Body of pancreas (tissue), 4 donors: ENCODE measurements at places on chromosomes 1 and 21.

GRCh38 chr1:119676571-119677206, 28.6 kb upstream of the ZNF697 start:
- peak; percentile 43 for DNase-seq

GRCh38 chr1:177471244-177471643, 300.5 kb downstream of the BRINP2 start:
- DNase-seq: no peak

DNA sequence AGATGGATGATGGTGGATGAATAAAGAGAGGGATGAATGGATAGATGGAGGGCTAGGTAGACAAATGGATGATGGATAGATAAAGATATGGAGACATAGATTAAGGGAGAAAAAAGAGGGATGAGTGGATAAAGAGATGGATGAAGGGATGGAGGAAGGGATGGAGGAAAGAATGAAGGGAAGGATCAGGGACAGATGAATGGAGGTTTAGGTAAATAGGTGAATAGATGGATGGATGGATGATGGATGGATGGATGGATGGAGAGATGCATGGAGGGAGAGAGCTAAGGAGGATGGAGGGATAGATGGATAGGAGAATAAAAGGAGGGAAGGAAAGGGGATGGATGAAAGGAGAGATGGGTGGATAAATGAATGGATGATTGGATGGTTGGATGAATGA, 28.8 kb downstream of the PLXNA2 start:
- DNase-seq: no peak

DNA sequence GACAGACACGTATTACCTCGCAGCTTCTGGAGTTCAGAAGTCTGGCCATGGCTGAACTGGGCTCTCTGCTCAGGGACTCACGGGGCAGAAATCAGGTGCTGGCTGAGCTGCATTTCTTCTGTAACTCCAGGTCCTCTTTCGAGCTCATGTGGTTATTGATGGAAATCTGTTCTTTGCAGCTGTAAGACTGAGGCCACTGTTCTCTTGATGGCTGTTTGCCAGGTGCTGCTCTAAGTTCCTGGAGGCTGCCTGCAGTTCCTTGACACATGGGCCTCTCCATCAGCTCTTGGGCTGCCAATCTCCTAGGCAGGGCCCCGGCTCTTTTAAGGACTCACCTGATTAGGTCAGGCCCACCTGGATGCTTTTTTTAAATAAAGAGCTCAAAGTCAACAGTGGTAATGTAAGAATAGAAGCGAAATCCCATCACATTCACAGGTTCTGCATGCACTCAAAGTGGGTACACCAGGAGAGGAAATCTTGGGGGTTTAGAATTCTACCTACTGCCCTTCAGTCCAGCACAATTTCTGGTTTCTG, 139.1 kb downstream of the KAZN start:
- no peak for DNase-seq

GRCh38 chr21:15552914-15553494, 176.8 kb upstream of the USP25 start:
- no peak for DNase-seq

GRCh38 chr1:192966073-192966472, 93.1 kb downstream of the UCHL5 start:
- no peak for DNase-seq

- DNase-seq: no peak
These were observed 76.3 kb upstream of the SLC44A3 start for GRCh38 chr1:94743862-94744261.

DNA sequence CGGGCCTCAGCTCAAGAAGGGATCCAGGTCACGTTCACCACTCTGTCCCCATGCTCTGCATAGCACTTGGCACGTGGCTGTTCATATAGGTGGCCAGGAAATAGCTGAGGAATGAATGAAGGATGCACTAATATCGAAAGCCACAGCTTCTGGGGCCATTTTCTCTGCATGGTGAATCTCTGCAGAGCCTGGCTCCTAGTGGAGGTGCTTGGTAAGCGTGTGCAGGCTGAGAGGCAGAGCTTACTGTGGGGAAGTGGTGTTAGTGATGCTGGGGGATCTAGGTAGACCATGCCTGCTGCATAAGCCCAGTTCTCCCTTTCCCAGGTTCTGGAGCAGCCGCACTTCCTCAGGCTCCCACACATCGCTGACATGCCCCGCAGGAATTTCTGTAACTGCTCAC, 8.3 kb downstream of the CSRP1 start:
- DNase-seq: no peak

GRCh38 chr21:45097827-45098387, 23.5 kb downstream of the ADARB1 start:
- DNase-seq: no peak

- no peak for DNase-seq
These were observed 45.0 kb downstream of the ZNF281 start for GRCh38 chr1:200364831-200365230.

GRCh38 chr1:26794391-26794790, 6.6 kb downstream of the PIGV start:
- DNase-seq: no peak

GRCh38 chr1:54989473-54989872, 9.0 kb downstream of the TMEM61 start:
- DNase-seq: peak; percentile 51

DNA sequence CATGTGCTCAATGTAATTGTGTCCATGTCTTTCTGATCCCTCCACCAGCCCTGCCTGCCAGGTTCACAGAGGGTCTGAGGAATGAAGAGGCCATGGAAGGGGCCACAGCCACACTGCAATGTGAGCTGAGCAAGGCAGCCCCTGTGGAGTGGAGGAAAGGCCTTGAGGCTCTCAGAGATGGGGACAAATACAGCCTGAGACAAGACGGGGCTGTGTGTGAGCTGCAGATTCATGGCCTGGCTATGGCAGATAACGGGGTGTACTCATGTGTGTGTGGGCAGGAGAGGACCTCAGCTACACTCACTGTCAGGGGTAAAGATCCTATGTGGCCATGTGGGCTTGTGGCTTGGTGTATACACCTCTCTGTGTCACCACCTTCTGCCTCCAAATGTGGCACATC, 91.4 kb downstream of the OBSCN start:
- DNase-seq: no peak

DNA sequence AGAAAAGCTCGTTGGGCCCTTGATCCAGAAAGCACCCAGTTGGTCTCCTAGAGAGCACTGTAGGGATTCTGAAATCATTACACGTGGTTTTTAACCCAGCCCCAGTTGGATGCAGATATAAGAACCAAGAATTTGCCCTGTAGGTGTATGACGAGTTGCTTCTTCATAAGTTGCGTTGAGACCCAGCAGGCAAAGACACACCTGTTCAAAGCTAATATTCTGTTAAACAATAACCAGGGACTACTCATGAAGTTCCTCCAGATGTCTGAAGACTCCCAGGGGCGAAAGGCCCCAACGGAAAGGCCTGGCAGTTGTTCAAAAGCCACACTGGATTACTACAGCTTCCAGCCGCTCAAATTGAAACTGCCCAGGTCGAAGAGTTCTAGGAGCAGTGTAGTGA, 88.6 kb upstream of the HNRNPU start:
- peak; percentile 40 for DNase-seq

- no peak for DNase-seq
These were observed 554.8 kb upstream of the B3GALT2 start for GRCh38 chr1:193741228-193741627.

- peak; percentile 40 for DNase-seq
These were observed 25.6 kb downstream of the PADI3 start for GRCh38 chr1:17274186-17275170.

- no peak for DNase-seq
These were observed 18.2 kb downstream of the RCAN1 start for GRCh38 chr21:34596561-34597271.

DNA sequence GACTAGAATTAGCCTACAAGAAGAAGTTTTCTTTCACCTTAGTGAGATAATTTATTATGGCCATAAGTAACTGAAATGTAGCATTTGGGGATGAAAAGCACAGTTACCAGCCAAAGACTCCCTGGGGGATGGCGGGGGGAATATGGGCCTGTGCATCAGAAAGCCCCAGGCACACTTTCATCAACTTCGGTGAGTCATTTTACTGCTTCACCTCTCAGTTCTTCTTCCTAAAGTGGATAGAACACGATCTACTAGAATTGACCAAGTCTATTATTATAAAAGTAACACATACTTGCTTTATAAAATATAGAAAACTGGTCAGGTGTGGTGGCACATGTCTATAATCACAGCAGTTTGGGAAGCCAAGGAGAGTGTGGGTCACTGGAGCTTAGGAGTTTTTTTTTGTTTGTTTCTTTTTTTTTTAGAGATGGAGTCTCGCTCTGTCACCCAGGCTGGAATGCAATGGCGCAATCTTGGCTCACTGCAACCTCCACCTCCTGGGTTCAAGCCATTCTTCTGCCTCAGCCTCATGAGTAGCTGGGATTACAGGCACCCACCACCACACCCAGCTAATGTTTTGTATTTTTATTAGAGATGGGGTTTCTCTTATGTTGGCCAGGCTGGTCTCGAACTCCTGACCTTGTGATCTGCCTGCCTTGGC, 141.8 kb downstream of the ZZZ3 start:
- DNase-seq: no peak

- DNase-seq: peak; percentile 67
These were observed 7.4 kb downstream of the IRF2BP2 start for GRCh38 chr1:234602334-234603220.

GRCh38 chr1:169345511-169345910, 22.1 kb downstream of the NME7 start:
- DNase-seq: no peak

- DNase-seq: peak; percentile 25
These were observed 97.6 kb downstream of the CC2D1B start for GRCh38 chr1:52268372-52268771.

GRCh38 chr1:165376041-165376810, 19.7 kb upstream of the LMX1A start:
- peak; percentile 48 for DNase-seq

DNA sequence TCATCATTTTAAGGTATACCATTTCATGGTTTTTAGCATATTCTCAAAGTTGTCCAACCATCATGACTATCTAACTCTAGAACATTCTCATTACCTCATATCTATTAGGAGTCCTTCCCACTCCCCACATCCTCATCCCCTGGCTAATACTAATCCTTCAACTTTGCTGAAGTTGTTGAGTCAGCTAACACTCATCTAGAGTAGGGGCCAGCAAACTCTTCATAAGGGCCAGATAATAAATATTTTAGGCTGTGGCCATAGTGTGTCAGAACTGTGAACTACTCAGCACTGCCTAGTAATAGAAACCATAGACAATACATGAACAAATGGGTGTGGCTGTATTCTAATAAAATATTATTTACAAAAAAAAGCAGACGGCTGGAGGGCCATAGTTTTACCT, 43.0 kb downstream of the TOR3A start:
- no peak for DNase-seq

- DNase-seq: no peak
These were observed 7.1 kb downstream of the PERM1 start for GRCh38 chr1:974687-975328.

DNA sequence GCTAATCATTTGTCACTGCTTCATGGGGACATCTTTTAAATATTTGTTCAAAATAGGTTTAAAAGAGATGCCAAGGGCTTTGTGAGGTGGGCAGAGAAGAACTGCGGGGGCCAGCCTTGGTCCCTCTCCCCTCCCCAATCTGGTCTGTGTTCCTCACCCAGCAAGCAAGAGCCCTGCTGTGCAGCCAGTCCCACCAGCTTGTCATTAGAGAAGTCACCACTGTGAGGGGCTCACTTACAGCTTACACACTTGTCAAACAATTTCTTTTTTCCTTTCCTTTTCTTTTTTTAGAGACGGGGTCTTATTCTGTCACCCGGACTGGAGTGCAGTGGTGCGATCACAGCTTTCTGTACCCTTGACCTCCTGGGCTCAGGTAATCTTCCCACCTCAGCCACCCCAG, 10.4 kb upstream of the CDK18 start:
- DNase-seq: no peak

DNA sequence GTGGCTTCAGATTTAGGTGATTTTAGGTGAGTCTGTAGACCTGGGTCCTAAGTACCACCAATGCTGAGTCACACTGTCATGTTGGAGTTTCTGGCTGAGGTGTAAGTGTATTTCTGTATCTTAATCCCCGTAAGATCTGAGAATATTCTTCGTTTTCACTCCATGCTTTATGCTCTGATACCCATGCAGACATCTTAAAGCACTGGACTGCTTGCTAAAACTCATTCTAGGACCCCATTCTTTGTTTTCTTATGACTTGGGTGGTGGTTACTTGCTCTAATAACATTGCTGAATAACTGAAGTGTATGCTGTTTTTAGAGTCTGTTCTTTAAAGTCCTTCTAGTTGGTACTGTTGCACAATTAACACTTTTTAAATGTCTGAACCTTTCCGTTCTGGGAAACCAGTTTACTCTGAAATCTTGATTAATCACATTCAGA, 36.6 kb downstream of the CDC42 start:
- DNase-seq: no peak

GRCh38 chr1:96538883-96539282, 182.7 kb upstream of the PTBP2 start:
- DNase-seq: no peak

DNA sequence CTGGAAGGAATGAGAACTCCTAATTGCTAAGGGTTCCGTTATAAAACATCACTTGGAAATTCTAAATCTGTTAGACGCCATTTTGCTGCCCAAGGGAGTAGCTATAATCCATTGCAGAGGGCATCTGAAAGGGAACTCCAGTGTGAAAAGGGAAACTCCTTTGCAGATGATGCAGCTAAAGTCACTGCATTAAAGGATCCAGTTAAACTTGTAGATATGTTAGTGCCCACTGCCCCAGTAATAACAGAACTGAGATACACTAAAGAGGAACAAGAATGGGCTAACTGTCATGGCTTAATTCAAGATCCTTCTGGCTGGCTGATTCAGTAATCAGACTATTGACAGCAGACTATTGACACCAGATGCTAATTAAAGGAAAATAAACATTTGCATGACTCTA, 81.8 kb upstream of the KIAA0040 start:
- no peak for DNase-seq

DNA sequence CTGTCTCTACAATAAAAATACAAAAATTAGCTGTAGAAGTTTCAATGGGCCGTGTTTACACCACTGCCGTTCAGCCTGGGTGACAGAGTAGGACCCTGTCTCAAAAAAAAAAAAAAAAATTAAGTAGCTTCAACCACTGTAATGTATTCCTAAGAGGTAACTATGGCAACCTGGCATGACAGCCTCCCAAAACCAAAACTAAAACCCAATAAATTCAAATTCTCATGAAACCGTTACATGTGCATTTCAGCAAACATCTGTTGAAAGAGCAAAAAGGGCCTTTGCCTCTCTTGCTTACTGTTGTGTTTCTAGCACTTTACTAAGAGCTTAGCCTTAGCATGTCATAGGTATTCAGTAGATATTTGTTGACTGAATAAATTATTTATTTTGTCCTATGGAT, 33.5 kb downstream of the ODR4 start:
- no peak for DNase-seq
